ENCODE measurements at places on chromosomes 1 and 21.

GRCh38 chr1:193013707-193014106 is 45.5 kb downstream of the UCHL5 start:
- no peak for DNase-seq

DNA sequence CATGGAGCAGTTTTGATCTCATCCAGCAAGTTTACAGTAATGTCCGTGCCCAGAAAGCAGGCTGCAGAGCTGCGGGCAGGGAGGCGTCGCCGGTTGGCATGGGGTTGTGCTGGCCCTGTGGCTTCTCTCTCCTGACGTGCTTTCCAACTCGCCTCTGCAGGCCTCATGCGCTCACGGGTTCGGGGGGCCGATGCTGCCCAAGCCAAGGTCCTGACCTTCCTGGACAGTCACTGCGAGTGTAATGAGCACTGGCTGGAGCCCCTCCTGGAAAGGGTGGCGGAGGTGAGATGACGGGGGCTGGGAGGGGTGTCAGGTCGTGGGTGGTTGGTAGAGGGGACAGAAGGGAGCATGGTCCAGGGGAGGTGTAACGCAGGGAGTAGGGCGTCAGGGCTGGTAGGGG is 176.1 kb downstream of the GALNT2 start:
- DNase-seq: no peak

DNA sequence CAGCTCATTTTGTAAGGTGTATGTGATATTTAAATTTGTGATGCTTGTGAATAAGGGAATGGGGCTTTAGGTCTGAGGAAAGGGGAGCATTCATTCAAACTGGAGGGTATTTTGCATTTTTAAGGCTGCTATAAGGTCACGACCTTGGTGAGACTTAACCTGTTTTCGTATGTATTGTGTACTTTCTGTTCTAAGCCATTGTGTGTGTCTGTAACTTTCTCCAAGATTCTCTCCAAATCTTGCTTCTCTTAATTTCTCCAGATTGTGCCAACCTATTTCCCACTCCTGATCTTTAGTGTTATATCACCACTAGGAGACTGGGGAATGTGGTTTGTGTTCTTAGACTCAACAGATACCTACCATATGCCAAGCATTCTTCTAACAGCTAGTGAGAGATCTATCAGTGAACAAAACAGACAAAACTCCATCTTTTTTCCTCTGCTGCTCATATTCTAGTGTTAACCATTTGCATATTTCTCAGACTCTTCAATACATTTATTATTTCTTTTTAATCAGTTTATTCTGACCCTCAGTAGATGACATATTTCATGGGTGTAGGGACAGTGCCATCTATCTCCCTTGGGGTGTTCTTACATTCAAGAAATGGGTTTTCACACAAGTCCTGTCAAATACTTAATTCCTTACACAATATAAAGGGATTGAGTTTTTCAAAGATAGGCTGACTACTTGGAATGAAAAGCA is 27.5 kb downstream of the ATP1B1 start:
- no peak for DNase-seq

DNA sequence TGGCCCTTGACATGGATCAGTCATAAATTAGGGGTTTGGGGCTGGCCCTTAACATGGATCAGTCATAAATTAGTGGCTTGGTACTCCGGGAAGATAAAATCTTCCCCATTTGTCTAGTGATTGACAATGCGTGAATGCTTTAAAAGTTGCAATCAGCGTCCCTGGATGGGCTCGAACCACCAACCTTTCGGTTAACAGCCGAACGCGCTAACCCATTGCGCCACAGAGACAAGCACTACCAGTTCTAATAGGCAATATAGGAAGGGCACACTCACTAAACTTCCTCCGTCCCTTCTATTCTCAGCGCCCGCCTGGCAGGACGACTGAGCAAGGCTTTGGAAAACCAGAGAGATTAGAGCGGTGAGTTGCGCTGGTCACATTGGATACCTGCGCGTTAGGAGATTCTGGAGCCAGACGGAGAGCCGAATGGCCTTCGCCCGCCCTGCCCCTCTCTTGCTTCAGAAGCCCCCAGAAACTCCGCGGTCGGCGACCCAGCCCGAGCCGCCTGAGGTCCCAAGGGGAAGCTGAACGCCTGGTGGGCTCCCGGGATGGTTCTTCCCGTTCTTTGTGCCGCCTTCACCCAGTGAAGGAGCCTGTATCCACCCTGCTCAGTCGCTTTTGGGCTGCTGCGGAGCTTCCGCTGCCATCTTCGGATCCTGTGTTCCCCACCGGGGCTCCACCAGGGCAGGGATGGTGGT is 235.9 kb downstream of the FAM72C start:
- peak; percentile 74 for DNase-seq
